NCI-H2081 (cell line): ENCODE measurements at places on chromosomes 4 and X.

- no peak for DNase-seq
Observed at GRCh38 chrX:150574559-150575418, 6.4 kb downstream of the MTM1 start.

- peak; percentile 72 for DNase-seq
Observed at GRCh38 chr4:189202182-189202868, 738.3 kb upstream of the FRG1 start.

GRCh38 chr4:169941141-169941540 is 85.1 kb downstream of the MFAP3L start:
- DNase-seq = no peak

GRCh38 chr4:106312377-106312776 is 3.6 kb downstream of the TBCK start:
- no peak for DNase-seq
